ENCODE measurements at places on chromosomes 11 and 22. TPM values are rescaled to one million over a fixed set of nuclear protein-coding genes. Genes with fewer than 3 reads are reported as not detected.

Gene DDI1
- total RNA-seq = not detected

GRCh38 chr11:72519220-72519881 is 85.0 kb upstream of the CLPB start:
- H3K4me3 ChIP-seq = peak overlapping the region; percentile 46
- H3K4me1 ChIP-seq = peaks cover 25% of the 10 kb centered on the region
- no peak for DNase-seq
- H3K27ac ChIP-seq = peak overlapping the region; percentile 65
- no peaks in the 10 kb centered on the region for H3K27me3 ChIP-seq

Gene ELMOD1
- not detected for total RNA-seq

Gene C11orf87
- total RNA-seq = not detected

DNA sequence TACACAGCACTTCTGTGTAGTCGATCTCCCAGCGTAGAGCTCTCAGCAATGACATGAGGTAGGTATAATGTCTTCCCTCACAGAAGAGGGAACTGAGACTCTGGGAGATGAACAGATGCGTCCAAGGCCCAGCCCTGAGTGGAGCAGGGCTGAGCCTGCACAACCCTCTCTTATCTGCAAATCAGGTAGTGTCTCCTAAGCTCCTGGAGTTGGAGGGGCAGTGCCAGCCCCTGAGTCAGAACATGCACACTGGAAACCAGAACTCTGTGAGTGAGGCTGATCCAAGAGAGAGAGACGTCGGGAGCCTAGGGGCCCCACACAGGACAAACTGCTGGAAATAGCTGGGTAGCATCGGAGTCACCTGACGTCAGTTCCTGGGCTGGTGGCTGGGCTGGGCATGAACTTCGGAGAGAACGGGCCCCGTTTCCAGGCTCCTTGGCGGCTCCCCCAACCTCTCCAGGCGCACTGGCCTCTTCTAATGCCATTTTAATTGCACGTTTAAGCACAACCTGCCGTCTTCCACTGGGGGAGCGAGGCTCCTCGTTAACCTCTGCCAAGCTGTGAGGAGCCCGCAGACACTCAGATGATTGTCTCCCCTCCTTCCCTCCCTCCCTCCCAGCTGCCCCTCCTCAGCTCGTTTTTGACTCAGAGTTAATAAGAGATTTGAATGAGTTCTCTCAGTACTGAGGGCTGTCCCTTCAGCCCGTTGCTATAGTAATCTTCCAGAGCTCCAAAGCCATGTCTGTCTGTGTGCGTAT is 191.2 kb upstream of the TBCEL start:
- no peak overlapping the region for H3K4me3 ChIP-seq
- H3K27ac ChIP-seq = no peak overlapping the region
- H3K36me3 ChIP-seq = no peaks in the 10 kb centered on the region
- DNase-seq = no peak
- no peaks in the 10 kb centered on the region for H3K27me3 ChIP-seq
